Stimulated activated CD4-positive, alpha-beta T cell treated with anti-CD3 and anti-CD28 coated beads, Interleukin-12 subunit alpha, Interleukin-12 subunit beta, amount 100 ng/mL, for 48 hours (primary cell): ENCODE measurements at places on chromosomes 3 and 15.

- no peak for DNase-seq
Measured at GRCh38 chr3:17974206-17974841, 231.9 kb upstream of the TBC1D5 start.

DNA sequence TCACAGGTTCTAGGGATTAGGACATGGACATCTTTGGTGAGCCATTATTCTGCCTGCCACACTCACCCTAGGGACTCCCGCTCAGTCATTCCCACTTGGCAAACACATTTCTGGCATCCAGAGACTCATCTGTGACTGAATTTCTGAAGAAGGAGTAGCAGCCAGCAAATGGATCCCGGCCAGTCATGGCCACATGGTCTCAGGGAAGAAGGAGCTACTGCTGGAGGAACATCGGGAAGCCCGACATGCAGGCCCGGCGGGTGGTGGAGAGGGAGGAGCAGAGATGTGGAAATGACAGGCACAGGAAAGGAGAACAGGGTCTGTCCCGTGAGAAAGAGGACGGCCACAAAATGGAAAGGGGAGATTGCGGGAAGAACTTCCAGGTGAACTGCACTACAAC is 65.4 kb downstream of the SEMA5B start:
- no peak for DNase-seq

DNA sequence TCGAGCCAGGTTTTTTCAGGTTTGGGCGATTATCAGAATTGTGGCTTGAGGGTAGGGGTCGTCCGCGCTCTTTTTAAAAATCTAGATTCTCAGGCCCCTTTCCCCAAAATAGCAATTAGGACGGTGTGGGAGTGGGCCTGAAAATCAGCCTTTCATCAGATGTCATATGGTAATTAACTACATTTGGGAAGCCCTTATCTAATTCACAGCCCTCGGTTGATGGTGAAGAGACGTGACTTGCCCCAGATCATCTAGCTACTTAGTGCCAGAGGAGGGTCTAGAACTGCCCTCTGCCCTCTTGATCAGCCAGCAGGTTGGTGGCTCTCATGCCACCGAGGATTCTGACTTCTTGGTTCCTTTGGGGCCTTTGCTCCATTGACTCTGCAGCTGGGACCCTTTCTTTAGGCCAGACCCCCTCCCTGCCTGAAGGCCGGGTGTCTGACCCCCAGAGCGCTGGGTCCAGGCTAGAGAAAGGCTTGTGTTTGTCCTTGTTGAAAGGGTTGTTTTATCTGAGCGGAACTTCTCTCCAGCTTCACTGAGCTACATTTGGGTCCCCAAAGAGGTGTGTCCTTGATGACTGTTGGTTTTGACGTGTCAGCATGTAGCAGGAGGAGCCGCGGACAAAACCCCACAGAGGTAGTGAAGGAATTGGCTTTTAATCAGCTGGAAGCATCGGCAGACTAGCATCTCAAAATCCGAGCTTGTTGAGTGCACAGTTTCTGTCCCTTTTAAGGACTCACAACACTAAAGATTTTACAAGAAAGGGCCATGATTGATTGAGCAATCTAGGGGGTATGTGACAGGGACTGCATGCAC is 857 bp downstream of the AEN start:
- DNase-seq = no peak

GRCh38 chr3:71910108-71910507 is 125.2 kb upstream of the PROK2 start:
- no peak for DNase-seq

GRCh38 chr3:11186771-11187191 is 32.5 kb downstream of the HRH1 start:
- no peak for DNase-seq

- no peak for DNase-seq
Measured at GRCh38 chr3:7536510-7536909, 675.6 kb downstream of the GRM7 start.

DNA sequence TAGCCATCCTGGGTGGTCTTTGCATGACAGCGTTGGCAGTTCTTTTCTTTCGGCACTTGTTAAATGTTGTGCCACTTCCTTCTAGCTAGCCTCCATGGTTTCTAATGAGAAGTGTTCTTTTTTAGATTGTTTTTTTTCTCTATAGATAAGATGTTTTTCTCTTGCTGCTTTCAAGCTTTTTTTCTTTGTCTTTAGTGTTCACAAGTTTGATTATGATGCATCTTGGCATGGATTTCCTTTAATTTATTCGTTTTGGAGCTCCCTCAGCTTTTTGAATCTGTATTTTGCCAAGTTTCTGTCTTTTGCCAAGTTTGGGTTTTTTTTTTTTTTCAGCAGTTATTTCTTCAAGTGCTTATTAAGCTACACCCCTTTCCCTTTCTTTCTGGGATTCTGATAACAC is 53.1 kb downstream of the TM2D3 start:
- no peak for DNase-seq

DNA sequence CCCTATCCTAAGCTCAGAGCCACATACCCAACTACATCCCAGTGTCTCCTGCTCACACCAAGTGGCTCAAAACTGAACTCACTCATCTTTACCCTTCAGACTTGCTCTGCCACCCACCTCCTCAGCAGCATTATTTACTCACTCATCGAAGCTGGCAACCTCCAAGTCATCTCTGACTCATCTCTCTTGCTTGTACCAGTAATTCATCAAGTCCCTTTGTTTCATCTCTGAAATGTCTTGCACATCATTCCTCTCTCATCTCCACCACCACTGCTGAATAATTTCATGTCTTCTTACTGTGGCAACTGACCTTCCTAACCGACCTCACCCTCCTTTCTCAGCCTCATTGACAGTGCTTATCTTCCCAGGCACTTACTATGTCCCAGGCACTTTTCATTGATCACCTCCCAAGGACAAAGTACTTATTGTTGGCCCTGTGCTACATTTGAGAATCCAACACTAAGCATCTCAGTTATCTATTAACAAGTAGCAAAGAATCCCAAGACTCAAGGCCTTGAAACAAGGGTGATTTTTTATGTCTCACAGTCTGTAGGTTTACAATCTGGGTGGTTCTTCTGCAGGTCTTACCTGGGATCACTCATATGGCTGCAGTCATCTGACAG is 82.0 kb downstream of the MRPL46 start:
- DNase-seq = peak; percentile 27
